ENCODE measurements at places on chromosomes 13 and 19.

GRCh38 chr13:28548872-28549271 lies 53.9 kb upstream of the FLT1 start:
- DNase-seq = no peak

DNA sequence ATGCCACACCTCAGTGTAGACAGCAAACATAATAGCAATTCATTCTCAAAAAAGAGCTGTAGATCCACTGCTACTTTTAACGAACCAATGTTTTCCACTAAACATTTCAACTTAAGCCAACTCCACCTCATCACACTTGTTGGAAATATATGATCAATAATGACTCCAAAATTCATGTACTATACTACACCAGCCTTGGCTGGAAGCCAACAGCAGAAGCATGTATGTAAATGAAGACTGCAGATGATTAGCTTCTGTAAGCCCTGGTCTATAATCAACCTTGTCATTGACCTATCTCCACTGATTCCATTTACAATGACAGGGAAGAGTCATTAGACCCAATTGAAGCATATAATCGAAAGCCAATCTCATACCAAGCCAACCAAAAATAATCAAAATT lies 71.7 kb downstream of the STK24 start:
- no peak for DNase-seq

DNA sequence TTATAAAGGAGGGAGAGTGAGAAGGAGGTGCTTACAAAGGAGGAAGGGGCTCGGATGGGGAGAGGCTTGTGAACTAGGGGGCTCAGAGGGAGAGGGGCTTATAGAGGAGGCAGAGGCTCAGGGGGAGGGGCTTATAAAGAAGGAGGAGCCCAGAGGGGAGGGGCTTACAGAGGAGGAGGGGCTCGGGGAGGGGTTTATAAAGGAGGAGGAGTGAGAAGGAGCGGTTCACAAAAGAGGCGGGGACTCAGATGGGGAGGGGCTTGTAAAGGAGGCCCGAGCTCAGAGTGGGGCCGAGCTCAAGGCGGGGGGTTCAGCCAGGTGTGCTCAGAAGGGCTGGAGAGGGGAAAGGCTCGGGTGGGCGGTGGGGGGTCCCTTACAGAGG lies 500 bp downstream of the SMIM24 start:
- no peak for DNase-seq

DNA sequence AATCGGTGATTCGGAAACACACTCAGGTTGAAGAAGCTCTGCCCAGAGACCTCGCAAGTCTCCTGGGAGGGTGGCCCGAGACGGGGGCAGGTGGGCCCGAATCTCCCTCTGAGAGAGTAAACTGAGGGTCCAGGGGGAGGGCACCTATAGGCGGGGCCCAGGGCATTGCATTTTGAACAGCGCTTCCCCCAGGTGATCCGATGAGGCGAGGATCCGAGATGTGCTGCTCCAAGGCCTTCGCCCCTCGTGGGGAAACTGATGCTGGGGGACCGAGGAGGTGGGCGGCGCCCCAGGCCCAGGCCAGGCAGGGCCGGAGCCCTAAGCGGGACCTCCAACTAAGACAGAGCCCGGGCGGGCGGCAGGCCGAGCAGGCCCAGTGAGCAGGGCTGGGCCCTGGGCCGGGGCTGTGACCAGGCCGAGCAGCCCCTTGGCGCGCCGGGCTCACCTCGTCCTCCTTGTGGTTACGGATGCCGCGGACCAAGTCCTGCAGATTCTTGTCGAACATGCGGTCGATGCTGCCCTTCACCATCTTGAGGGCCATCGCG lies 500 bp downstream of the AP3D1 start:
- DNase-seq = no peak

- DNase-seq = no peak
Observed at GRCh38 chr13:43360892-43361610, 337.7 kb downstream of the DNAJC15 start.

Measured in activated T-cell treated with anti-CD3 and anti-CD28 coated beads, Interleukin-2, amount 50 U/mL, for 4 hours (primary cell).